ENCODE measurements at places on chromosomes 7 and 10. TPM values are rescaled to one million over a fixed set of nuclear protein-coding genes. Genes with fewer than 3 reads are reported as not detected.

Gene CTAGE6
- total RNA-seq: 0.60 TPM

Gene GET4
- 36.4 TPM for total RNA-seq

Gene SHH
- 0.08 TPM for total RNA-seq

Gene TFPI2
- total RNA-seq: 58.7 TPM

Gene FOXP2
- 25.0 TPM for total RNA-seq

Gene ACHE
- total RNA-seq: 1.5 TPM

Gene ADGRA1
- not detected for total RNA-seq

Gene COL1A2
- 7,492 TPM for total RNA-seq

Gene DGKI
- total RNA-seq: 3.0 TPM

GRCh38 chr7:6158424-6159096, 113.9 kb downstream of the CYTH3 start:
- no peak for DNase-seq
- H3K27ac ChIP-seq: peak overlapping the region; percentile 31
- H3K4me3 ChIP-seq: no peak overlapping the region
- H3K27me3 ChIP-seq: no peaks in the 10 kb centered on the region
- peaks cover 29% of the 10 kb centered on the region for H3K36me3 ChIP-seq
- H3K4me1 ChIP-seq: peaks cover 6% of the 10 kb centered on the region

DNA sequence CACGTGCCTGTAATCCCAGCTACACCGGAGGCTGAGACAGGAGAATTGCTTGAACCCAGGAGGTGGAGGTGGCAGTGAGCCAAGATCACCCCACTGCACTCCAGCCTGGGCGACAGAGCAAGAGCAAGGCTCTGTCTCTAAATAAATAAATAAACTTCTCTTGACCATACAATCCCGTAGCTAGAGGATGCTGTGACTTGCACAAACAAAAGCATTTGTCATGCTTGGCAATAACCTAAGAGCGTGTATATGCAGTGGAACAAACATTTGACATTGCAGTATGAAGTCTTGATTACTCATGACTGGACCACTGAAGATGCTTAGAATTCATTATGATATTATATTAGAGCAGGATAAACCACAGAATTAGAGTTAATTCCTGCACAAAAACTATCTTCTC, 1.4 kb upstream of the C7orf57 start:
- no peak overlapping the region for H3K4me3 ChIP-seq
- peaks cover 56% of the 10 kb centered on the region for H3K27me3 ChIP-seq
- H3K4me1 ChIP-seq: peaks cover 11% of the 10 kb centered on the region

- H3K27me3 ChIP-seq: no peaks in the 10 kb centered on the region
- peak overlapping the region; percentile 32 for H3K4me3 ChIP-seq
Measured at GRCh38 chr10:33252794-33253203, 81.7 kb downstream of the NRP1 start.

DNA sequence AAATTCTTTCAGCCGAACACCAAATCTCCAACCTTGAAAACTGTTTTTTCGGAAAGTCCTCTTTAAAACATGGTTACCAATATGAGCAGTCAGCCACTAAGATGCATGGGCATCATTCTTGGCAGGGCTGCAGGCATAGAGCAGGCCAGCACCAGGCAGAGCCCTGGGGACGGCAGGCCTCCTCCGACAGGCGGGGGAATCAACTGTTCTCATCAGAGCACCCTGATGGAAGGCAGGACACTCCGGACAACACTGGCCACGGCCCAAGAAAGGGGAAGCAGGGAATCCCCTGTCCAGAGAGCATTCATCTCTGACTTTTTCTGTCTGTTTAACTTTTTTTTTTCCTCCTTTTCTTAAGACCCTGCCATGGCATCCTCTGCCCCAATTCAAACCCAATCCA, 1.4 kb upstream of the NOS3 start:
- no peak for DNase-seq
- no peak overlapping the region for H3K27ac ChIP-seq
- no peaks in the 10 kb centered on the region for H3K36me3 ChIP-seq
- H3K4me1 ChIP-seq: peaks cover 12% of the 10 kb centered on the region
- peaks cover 2% of the 10 kb centered on the region for H3K27me3 ChIP-seq
- H3K4me3 ChIP-seq: no peak overlapping the region

DNA sequence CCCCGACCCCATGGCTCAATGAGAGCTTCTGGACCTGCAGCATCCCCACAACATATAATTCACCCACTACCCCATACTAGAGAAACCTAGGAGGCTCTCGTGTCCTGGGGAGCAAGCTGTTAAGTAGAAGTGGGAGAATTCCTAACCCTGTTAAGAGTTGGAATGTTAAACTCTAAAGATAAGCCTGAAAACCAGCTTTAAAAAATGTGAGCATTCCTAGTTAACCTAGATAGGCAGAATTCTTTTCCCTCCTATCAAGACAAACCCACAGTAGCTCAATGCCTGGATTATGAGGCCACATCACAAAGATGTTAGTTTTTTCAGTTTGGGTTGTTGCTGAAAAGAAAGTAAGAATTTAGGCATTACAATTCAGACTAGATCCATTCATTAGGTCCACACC, 42.9 kb downstream of the GRM8 start:
- H3K4me3 ChIP-seq: no peak overlapping the region
- H3K36me3 ChIP-seq: no peaks in the 10 kb centered on the region
- no peaks in the 10 kb centered on the region for H3K4me1 ChIP-seq
- no peaks in the 10 kb centered on the region for H3K27me3 ChIP-seq
- no peak for DNase-seq

GRCh38 chr10:4635388-4635787, 190.6 kb upstream of the AKR1E2 start:
- H3K27ac ChIP-seq: no peak overlapping the region
- H3K36me3 ChIP-seq: no peaks in the 10 kb centered on the region
- H3K4me3 ChIP-seq: no peak overlapping the region
- H3K27me3 ChIP-seq: no peaks in the 10 kb centered on the region

DNA sequence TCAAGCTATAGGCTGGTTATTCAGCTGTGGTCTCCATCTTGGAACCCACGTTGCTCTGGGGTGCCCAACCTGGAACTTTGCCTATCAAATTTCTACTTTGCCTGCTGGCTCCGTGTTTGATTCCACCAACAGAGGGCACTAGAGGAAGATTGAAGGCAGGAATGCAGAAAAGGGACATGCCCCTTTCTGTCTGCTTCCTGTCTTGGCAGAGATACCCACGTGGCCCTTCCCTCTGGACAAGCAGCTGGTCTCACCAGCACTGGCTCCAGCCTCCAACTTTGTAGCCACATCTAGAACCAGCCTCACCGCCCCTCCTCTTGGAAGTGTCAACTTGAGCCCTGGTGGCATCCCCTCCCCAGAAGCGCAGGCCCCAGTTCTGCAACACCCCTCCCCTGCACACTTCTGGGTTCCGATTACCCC, 52.1 kb upstream of the ZNF438 start:
- no peaks in the 10 kb centered on the region for H3K27me3 ChIP-seq
- DNase-seq: no peak
- peaks cover 1% of the 10 kb centered on the region for H3K4me1 ChIP-seq
- no peak overlapping the region for H3K4me3 ChIP-seq
- no peaks in the 10 kb centered on the region for H3K36me3 ChIP-seq
- H3K27ac ChIP-seq: no peak overlapping the region

DNA sequence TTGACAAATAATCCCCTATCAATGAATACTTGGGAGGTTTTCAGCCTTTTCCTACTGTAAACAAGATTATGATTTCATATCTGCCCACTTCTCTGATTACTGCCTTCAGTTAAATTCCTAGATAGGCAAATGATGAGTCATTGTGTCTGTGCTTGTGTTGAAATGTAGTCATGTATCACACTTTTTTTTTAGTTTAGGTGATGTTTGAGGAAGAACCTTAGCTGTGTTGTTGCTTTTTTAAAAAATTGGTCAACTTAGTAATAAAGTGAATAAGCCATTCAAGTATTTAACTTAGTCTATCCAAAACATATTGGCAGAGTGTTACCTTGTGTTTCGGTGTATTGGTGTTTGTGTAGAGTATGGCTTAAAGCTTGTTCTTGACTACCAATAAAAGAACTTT, 60.0 kb downstream of the WAC start:
- no peak overlapping the region for H3K4me3 ChIP-seq
- H3K27me3 ChIP-seq: no peaks in the 10 kb centered on the region
- peaks cover 52% of the 10 kb centered on the region for H3K36me3 ChIP-seq
- no peak for DNase-seq

- H3K4me1 ChIP-seq: no peaks in the 10 kb centered on the region
- peaks cover 33% of the 10 kb centered on the region for H3K27me3 ChIP-seq
- DNase-seq: no peak
- no peak overlapping the region for H3K27ac ChIP-seq
Measured at GRCh38 chr7:129514683-129515082, 12.4 kb downstream of the SMKR1 start.

DNA sequence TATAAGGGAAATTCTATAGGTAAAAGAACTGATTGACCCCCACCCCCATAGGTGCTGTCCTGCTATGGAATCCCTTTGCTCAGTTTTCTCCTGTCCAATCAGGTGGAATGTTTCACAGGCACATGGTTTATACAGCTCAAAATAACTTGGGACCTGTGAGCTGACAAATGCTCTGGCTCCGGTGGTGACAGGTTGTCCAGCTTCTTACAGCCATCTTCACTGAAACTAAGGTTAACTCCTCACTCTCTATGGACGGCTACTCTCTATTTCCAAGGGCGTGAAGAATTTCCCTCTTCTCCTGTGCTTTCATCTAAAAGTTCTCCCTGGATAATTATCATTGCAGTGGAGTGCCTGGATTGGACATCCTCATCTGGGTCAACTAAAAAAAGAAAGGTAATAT, at the start of gene MYPN:
TSS of gene MYPN (plus strand) at position 158 of the 400 bp plus-strand sequence. CDS start 11,951 bp downstream, outside the sequence.
- peak within 1 kb of the TSS; percentile 45 for H3K4me3 ChIP-seq
- no peaks in the 10 kb centered on the region for H3K36me3 ChIP-seq
- peak within 1 kb of the TSS; percentile 81 for H3K27ac ChIP-seq
- peaks cover 66% of the 10 kb centered on the region for H3K4me1 ChIP-seq
- H3K27me3 ChIP-seq: no peaks in the 10 kb centered on the region

DNA sequence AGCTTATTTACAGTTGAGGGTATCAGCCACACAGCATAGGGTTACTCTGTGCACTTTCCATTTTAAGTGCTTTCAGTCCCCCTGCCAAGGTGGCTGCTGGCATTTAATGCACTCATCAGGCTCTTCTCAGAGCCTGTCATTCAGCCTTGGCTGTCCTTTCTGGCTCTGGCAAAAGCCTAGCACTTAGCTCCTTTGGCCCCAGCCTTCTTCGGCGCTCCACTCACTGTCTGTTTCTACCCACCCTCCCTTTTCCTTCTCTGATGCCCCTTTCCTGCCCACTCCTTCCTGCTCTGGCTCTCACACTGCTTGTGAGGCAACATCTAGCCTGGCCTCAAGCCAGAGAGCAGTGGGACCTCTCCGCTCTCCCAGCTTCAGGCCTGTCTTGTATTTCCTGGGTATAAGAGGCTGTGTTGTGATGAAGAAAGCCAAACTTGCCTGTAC, 60.2 kb downstream of the WIPF3 start:
- DNase-seq: no peak
- peaks cover 6% of the 10 kb centered on the region for H3K27me3 ChIP-seq
- H3K27ac ChIP-seq: peak overlapping the region; percentile 49
- H3K4me3 ChIP-seq: no peak overlapping the region

GRCh38 chr7:94444813-94445212, 50.1 kb downstream of the COL1A2 start:
- H3K36me3 ChIP-seq: peaks cover 2% of the 10 kb centered on the region
- no peak overlapping the region for H3K4me3 ChIP-seq
- no peak overlapping the region for H3K27ac ChIP-seq
- H3K4me1 ChIP-seq: peaks cover 10% of the 10 kb centered on the region
- DNase-seq: no peak

DNA sequence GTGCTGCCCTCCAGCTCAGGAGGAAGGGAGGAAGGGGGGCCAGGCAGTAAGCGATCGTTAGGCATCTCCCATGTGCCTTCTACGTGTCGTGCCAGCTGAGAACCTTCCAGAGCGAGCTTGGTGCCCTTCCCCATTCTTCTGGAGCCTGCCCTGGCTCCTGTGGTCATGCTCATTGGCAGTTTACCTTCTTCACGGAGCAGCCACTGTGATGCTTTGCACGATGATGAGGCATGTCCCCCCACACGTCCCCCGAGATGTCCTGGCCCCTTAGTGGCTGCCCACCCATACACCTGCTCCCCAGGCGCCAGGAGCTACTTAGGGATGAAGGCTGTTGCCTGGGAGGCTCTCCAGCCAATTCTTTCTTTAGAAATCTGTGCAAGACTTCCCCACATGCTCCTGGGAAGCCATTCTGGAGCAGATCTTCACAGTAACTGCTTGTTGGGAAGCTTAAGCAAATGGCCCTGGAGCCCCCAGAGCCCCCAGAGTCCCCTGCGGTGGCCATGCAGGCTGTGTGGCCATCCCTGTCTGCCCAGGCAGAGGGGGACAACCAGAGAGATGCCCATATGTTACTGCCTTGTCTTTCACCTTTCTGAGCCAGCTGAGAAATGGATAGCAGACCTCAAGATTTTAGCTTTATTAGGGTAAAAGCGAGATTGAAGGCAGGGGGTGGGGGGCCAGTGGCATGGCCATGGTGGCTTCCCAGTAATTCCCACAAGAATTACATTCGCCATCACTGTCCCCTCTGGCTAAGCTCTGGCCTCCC, 199.0 kb downstream of the EBF3 start:
- no peaks in the 10 kb centered on the region for H3K4me1 ChIP-seq
- H3K27ac ChIP-seq: no peak overlapping the region
- DNase-seq: peak; percentile 62
- peaks cover 5% of the 10 kb centered on the region for H3K36me3 ChIP-seq
- H3K27me3 ChIP-seq: no peaks in the 10 kb centered on the region

GRCh38 chr7:109449760-109450159, 880.1 kb downstream of the DNAJB9 start:
- DNase-seq: no peak
- no peak overlapping the region for H3K27ac ChIP-seq
- no peaks in the 10 kb centered on the region for H3K27me3 ChIP-seq
- H3K4me3 ChIP-seq: no peak overlapping the region
- no peaks in the 10 kb centered on the region for H3K36me3 ChIP-seq

DNA sequence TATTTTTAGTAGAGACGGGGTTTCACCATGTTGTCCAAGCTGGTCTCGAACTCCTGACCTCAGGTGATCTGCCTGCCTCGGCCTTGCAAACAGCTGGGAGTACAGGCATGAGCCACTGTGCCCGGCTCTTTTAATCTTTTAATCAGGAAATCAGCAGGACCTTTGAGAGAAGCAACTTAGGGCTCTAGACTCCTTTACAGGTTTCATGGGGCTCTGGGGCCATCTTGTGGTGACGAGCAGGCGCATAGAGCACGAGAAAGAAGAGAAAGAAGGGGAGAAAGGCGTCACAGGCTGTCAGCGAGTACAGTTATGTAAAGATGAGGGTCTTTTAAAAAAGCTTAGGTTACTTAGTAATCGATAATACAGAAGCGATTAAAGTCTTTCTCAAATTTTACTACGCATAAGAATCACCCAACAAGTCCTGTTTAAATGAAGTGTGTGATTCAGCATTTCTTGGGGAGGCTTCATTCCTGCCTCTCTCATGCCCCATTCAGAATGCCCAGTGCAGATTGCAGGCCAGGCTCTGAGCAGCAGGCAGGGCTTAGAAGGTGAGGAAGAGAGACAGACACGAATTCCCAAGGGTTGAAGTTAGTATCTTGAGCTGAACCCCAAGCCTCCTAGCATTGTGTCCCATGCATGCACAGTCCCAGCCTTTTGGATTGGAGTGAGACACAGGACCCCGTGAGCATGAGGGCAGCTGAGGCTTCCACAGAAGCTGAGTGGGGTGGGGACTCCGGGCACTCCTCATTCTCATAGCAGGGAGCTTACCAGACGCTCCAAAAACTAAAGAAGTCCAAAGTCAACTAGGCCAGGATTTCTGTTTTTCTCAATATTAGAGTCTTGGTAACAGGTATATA, 23.6 kb upstream of the PFKP start:
- H3K27me3 ChIP-seq: no peaks in the 10 kb centered on the region
- H3K36me3 ChIP-seq: no peaks in the 10 kb centered on the region
- peak overlapping the region; percentile 73 for H3K27ac ChIP-seq
- peaks cover 52% of the 10 kb centered on the region for H3K4me1 ChIP-seq
- H3K4me3 ChIP-seq: no peak overlapping the region

GRCh38 chr7:1520539-1521234, 9.8 kb upstream of the MAFK start:
- no peak overlapping the region for H3K4me3 ChIP-seq
- H3K27me3 ChIP-seq: peaks cover 2% of the 10 kb centered on the region
- H3K4me1 ChIP-seq: peaks cover 15% of the 10 kb centered on the region
- peaks cover 3% of the 10 kb centered on the region for H3K36me3 ChIP-seq
